ENCODE measurements at places on chromosomes 12 and 14.
A peak's percentile ranks its signal among the peaks of the same experiment; 100 is the strongest.

DNA sequence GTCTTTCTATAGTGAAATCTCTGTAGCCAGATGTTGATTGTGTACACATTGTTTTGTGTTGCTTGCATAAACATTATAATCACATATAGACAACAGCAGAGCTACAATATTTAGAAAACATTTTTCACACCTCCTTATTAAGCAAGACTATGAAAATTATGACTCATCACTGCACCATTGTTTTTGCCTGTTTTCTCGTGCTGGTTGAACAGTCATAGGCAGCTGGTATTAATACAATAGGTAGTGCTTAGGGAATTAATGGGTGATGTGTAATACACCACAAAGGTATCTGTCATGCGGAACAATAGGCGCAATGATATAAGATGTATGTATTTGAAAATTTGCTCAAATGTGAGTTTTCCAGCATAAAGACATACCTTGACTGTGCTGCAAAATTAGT is 449.3 kb downstream of the FOXG1 start:
- peak; percentile 73 for DNase-seq

DNA sequence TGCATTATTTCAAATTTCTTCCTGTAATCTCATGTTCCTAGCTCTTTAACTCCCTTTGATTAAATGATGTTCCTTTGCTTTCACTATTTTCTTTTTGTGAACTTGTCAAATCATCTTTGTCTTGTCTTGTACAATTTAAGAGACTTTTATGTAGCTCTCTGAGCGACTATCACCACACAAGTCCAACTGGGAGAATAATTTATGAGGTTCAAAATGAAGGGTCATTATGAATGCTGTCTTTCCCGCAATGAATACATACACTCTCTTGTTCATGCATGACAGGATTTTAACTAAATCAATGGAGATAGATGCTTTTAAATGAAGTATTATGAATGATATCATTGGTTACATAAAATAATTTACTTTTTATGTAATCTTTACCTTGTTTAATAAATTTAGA is 407.4 kb downstream of the PAWR start:
- no peak for DNase-seq

- DNase-seq, result no peak
Observed at GRCh38 chr12:88684170-88684569, 103.9 kb upstream of the KITLG start.

DNA sequence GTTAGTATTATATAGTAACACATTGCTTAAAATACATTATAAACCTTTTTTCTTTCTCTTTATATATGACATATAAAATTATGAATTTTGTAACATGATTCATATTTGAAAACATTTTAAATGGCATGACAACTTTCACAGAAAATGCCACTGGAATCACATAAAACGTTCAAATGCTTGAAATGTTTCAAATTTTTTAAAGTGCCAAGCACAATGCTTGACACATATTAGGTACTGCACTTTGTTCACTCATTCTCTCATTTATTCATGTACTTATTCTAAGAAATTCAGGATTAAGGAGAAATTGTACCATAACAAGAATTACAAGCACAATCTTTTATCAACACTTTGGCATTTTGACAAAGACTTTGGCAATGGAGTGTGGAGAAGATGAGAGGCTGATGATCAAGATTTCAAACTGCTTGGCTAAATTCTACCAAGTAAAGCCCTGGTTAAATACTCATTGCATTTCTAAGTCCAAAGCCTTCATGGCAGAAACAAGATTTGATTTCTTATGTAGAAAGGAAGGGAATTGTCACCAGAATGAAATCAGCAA is 232.2 kb downstream of the C12orf50 start:
- DNase-seq, result no peak

DNA sequence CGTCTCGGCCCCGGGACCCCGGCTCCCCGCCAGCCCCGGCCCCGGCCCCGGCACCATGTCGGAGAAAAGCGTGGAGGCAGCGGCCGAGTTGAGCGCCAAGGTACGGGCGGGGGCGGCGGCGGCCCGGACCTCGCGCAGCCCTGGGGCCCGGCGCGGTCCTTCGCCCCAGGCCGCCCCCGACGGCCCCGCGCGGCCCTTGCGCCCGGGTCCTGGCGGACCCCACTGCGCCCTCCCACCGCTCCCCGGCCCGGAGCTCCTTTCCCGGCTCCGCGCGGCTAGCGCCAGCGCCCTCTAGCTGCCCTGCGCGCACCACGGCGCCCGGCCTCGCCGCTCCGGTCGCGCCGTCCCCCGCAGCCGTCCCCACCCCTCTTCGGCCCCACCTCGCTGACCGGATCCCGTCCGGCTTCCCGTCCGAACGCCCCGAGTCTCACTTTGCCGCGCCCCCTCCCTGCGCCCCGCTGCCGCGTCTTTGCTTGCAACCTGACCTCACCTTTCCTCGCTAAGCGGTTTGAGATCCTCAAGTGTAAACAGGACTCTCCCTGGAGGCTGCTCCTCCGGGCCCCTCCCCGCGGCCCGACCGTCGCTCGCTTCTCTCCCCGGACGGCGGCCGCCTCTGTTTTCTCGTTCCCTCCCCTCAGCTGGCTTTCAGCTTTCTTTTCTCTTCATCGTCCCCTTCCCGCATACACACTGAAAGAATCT is 637 bp downstream of the PTMS start:
- DNase-seq, result peak; percentile 20

DNA sequence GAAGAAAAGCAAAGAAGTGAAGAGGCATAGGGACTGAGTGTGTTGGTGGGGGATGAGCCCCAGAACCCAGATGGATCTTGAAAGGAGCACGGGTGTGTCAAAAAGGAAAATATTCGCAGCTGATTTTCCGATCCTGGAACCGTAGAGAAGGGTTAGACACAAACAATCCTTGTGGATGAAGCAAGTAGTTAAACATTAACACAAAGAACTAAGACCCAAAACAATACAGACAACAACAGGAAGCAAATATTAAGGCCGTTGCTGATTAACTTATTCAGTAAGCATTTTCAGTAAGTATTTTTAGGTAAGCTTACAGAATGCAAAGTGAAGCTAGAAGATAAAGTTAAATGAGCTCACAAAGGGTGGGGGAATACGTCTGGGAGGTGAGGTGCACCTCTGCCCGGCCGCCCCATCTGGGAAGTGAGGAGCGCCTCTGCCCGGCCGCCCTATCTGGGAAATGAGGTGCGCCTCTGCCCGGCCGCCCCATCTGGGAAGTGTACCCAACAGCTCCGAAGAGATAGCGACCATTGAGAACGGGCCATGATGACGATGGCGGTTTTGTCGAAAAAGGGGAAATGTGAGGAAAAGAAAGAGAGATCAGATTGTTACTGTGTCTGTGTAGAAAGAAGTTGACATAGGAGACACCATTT is 62.8 kb upstream of the PRB2 start:
- DNase-seq, result no peak

- DNase-seq, result peak; percentile 59
Observed at GRCh38 chr12:1117970-1118563, 127.0 kb downstream of the ERC1 start.

- DNase-seq, result no peak
Observed at GRCh38 chr12:4106621-4107020, 166.9 kb upstream of the CCND2 start.

GRCh38 chr12:47725893-47726292 is 603 bp upstream of the ENDOU start:
- no peak for DNase-seq

- DNase-seq, result no peak
Observed at GRCh38 chr12:128079446-128079845, 187.5 kb upstream of the TMEM132C start.

GRCh38 chr14:52267501-52268278 is at the start of gene PTGDR:
Gene PTGDR (plus strand): TSS chr14:52267698. CDS start chr14:52267815, 117 bp downstream.
- no peak for DNase-seq

- no peak for DNase-seq
Observed at GRCh38 chr12:81284137-81284536, 206.3 kb downstream of the ACSS3 start.

GRCh38 chr12:94202245-94203180 is 54.1 kb downstream of the PLXNC1 start:
- DNase-seq, result peak; percentile 74

DNA sequence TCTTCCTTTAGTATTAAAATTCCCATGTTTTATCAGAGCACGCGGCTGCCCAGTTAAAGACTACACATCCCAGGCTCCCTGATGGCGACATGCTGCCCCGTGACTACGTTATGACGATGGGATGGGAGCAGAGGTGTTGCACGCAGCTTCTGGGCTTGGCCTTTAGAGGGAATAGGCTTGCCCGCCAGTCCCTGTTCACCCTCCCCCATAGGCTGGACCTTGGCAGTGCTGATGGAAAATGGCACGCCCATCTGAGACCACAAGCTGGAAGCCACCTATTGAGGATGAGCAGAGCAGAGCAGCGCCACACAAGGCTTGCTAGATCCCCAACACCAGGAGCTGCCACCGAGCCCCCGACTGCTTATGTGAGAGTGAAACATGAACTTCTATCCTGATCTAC is 24.7 kb downstream of the TTC7B start:
- DNase-seq, result no peak

DNA sequence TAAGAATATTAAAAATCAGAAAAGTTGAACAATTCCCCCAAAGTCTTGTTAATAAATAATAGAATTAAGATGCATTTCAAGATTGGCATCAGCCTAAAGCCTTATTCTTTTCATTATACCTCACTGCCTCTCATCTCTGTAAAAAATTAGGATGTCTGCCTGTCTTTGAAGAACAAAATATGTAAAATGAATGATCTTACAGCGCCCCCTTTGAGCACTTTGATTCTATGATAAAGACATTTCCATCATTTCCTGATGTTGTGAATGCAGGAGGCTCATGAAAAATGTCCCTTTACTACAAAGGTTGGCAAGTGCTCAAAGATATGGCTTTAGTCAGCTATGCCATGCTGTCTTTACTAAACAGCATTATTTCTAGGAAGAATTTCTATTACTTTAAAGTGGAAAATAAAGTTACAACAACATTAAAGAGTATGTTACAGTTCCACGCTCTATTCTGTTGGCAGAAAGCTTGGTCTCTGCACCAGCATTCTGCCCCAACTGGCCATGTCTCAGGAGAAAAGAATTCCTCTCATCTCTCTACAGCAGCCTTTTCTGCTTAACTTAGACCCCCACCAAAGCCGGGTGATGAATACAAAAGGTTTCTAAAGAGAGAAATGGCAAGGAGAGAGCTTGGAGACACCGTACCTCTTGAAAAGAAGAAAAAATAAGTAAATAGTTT is 95.1 kb downstream of the LLPH start:
- no peak for DNase-seq

GRCh38 chr14:65296402-65296801 is 116.1 kb upstream of the FUT8 start:
- no peak for DNase-seq

DNA sequence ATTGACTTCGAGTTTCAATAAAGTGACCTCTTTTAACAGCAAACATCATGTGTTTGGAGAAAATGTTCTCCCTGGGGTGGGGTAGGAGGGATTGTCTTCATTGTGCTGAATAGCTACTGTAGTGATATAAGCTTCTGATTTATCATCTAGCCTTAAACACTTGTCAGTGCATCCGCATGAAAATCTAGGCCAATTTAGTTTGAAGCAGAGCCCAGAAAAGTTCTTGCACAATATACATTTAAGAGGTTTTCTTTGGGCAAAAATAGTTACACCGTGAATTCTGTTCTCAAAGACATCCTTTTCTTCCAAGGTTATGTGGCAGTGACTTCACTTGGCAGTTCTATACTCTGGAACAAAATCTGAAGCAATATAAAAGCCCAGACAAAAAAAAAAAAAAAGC is 136.0 kb upstream of the IFNG-AS1 start:
- DNase-seq, result no peak

DNA sequence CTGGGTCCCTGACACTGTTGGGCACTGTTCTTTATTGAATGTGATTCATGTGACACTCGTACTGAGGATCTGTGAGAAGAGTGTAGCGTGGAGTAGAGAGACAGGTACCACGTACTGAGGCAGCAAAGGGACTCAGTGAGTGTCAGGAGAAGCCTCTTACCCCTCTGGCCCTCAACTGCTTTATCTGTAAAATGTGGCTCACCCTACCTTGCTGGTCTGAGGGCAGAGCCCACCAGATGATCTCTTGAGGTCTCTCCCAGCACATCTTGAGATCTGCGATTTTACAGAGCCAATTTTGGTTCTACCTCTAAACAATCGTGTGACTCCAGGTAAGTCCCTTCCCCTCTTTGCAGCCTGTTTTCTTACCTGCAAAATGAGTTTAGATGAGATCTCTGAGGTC is 3.1 kb downstream of the CEBPE start:
- DNase-seq, result no peak

DNA sequence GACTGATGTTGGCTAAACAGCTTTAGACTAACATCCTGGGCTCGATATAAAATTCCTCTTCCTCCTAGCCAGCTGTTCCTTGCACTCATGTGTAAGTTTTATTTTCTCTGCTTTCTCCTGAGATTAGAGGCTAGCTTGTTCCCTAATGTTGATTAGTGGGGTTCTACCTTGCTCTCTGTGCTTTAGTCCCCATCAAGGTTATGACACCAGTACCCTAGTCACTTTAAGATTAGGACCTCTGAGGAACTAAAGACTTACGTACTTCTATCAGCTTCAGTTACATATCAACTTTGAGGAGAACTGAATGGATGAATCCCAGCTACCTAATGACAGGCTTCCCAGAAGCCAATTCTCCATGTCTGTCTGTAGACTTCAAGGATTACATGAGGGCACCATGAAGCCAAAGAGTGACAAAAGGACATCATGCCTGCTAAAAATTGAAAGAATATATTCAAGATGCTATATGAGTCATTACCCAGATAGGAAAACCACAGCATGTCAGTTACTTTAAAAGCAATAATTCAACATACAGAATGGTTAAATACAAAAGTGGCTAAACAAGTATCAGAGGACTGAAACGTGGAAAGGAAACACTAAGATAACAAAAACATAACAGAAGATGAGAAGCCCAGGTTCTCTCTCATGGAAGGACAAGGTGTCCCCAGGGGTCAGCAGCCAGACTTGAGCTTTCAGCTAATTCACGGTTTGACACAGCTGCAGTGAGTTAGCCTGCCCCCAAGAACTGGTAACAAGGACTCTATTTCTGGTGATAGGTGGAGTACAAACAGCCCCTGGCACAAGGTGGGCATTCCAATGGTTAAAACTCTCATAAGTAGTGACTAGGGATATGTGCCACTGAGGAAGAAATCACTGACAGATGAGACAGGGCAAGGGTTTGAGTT is 20.4 kb downstream of the ADAM20 start:
- no peak for DNase-seq

- DNase-seq, result no peak
Observed at GRCh38 chr12:47876440-47876960, 28.3 kb downstream of the VDR start.

- DNase-seq, result no peak
Observed at GRCh38 chr12:123026094-123026853, 45.8 kb downstream of the ARL6IP4 start.

- DNase-seq, result no peak
Observed at GRCh38 chr14:73227812-73228781, 9.2 kb upstream of the PAPLN start.

DNA sequence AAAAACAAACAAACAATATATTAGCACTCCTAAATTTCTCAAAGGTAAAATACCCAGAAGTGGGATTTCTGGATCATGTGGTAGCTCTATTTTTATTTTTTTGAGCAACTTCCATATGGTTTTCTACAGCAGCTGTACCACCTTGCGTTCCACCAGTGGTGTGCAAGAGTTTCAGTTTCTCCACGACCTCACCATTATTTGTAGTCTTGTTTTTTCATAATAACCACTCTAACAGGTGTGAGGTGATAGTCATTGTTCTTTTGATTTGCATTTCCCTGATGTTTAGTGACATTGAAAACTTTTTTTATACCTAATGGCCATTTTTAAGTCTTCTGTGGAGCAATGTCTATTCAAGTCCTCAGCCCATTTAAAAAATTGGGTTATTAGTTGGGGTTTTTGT is 127.3 kb upstream of the SLC38A2 start:
- no peak for DNase-seq

GRCh38 chr14:74955229-74956026 is at the start of gene PGF:
Gene PGF (minus strand): TSS chr14:74955597. CDS start chr14:74955242, 355 bp downstream.
- peak; percentile 10 for DNase-seq

- DNase-seq, result no peak
Observed at GRCh38 chr12:14773685-14774073, 29.6 kb downstream of the WBP11 start.
